ENCODE measurements at places on chromosomes 4 and X.

DNA sequence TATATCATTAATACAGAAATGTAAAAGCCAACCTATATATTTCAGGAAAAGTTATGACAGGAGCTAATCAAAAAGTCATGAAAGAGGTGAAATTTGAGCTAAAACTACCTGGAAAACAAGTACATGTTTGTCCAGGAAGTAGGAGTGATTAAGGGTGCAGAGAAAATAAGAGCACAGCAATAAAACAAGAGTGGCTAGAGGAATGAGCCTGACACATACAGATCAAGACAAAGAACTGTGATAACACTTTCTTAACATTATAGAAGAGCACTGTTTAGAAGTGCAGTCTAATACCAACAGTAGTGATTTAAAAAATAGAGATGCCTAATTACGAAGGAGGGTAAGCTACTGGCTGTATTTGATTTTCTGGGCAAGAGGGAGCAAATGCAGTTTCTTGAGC lies 125.1 kb downstream of the WDFY3 start:
- DNase-seq, result no peak

- peak; percentile 25 for DNase-seq
These were observed 33.0 kb downstream of the HCCS start for GRCh38 chrX:11143931-11144678.

DNA sequence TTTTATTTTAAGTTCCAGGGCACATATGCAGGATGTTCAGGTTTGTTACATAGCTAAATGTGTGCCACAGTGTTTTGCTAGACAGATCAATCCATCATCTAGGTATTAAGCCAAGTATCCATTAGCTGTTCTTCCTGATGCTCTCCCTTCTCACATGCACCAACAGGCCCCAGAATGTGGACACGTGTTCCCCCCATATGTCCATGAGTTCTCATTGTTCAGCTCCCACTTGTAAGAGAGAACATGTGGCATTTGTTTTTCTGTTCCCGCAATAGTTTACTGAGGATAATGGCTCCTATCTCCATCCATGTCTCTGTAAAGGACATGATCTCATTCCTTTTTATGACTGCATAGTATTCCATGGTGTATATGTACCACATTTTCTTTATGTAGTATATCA lies 374.8 kb upstream of the FAT1 start:
- no peak for DNase-seq

- DNase-seq, result no peak
These were observed 600.7 kb downstream of the ARAP2 start for GRCh38 chr4:35643661-35644060.

Data from hippocampal formation (tissue), 2 donors.